ENCODE measurements at places on chromosomes 5 and 9. TPM values are rescaled to one million over a fixed set of nuclear protein-coding genes. Genes with fewer than 3 reads are reported as not detected.

GKAP1 gene
- total RNA-seq: 4.3 TPM

CATSPER3 gene
- total RNA-seq: 0.42 TPM

TMEM215 gene
- 0.03 TPM for total RNA-seq

AJM1 gene
- total RNA-seq: 4.7 TPM

ATG12 gene
- total RNA-seq: 47.0 TPM

PCDHB8 gene
- total RNA-seq: 0.32 TPM

EIF4E1B gene
- not detected for total RNA-seq

GRIA1 gene
- total RNA-seq: not detected

HBEGF gene
- total RNA-seq: 5.7 TPM

SH3GL2 gene
- 0.06 TPM for total RNA-seq

OTP gene
- total RNA-seq: 0.13 TPM

WDR31 gene
- 1.4 TPM for total RNA-seq

ACER2 gene
- 2.5 TPM for total RNA-seq

PDE4D gene
- total RNA-seq: 38.7 TPM

STOM gene
- 222 TPM for total RNA-seq

CCDC192 gene
- not detected for total RNA-seq

LECT2 gene
- not detected for total RNA-seq

SLC46A2 gene
- not detected for total RNA-seq

SPINK13 gene
- not detected for total RNA-seq

PRLR gene
- 0.19 TPM for total RNA-seq

AGXT2 gene
- not detected for total RNA-seq

CDKN2B-AS1 gene
- not detected for total RNA-seq
